Right renal cortex interstitium (tissue), 3 donors: ENCODE measurements at places on chromosomes 6 and 20. TPM values are rescaled to one million over a fixed set of nuclear protein-coding genes. Genes with fewer than 3 reads are reported as not detected.

Gene SNPH
- 3.1 TPM for polyA plus RNA-seq

Gene IRF4
- 0.11 TPM for polyA plus RNA-seq

Gene DLK2
- polyA plus RNA-seq: 0.90 TPM

Gene HLA-DQA1
- 3.3 TPM for polyA plus RNA-seq

Gene SH3BGRL2
- polyA plus RNA-seq: 36.3 TPM

Gene NKAPL
- 2.7 TPM for polyA plus RNA-seq

Gene KCNK16
- not detected for polyA plus RNA-seq

Gene DIDO1
- 58.6 TPM for polyA plus RNA-seq

Gene VSX1
- not detected for polyA plus RNA-seq

DNA sequence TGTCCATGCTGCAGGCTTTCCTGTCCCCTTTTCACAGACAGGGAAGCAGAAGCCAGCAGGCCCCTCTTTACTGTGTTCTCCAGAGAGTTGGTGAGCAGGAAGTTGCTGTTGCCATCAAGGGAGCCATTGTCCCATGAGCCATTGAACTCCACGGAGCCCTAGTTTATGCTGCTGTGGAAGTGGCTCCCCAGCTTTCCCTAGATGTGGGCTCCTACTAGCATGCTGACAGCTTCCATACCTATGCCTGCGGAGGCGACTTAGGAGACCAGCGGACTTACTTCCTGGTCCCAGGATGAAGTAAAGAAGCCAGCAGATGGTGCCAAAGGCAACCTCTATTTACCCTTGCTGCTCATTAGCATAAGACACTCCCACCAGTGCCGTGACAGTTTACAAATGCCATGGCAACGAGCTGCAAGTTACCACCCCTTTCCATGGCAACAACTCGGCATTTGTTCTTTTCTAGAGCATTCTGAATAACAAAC, 30.8 kb upstream of the FKBP1A start:
- DNase-seq: no peak

GRCh38 chr6:44142835-44143234, 15.5 kb downstream of the TMEM63B start:
- no peak for DNase-seq

GRCh38 chr20:11101243-11101642, 427.4 kb upstream of the JAG1 start:
- DNase-seq: no peak

GRCh38 chr6:22765015-22765414, 195.6 kb downstream of the HDGFL1 start:
- no peak for DNase-seq

GRCh38 chr20:17421493-17421892, 109.7 kb downstream of the BFSP1 start:
- DNase-seq: no peak

DNA sequence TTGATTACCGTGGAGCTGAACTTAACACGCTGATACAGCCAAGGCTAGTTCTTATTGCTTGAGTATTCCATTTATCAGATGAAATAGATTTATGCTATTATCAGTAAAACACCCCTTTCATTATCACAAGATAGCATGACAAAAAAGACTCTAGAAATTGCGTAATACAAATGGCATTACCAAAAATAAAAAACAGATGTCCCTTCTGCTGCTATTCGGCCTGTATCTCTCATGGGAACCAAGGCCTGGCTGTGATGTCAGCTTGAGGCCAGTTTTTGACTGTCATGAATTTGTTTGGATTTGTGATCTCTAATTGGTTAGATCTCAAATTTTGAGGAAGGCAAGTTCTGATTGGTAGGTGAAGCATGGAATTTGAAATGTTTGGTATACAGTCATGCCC, 25.2 kb downstream of the MEI4 start:
- no peak for DNase-seq

- DNase-seq: no peak
These were observed 249.6 kb downstream of the TSHZ2 start for GRCh38 chr20:53221731-53222130.

DNA sequence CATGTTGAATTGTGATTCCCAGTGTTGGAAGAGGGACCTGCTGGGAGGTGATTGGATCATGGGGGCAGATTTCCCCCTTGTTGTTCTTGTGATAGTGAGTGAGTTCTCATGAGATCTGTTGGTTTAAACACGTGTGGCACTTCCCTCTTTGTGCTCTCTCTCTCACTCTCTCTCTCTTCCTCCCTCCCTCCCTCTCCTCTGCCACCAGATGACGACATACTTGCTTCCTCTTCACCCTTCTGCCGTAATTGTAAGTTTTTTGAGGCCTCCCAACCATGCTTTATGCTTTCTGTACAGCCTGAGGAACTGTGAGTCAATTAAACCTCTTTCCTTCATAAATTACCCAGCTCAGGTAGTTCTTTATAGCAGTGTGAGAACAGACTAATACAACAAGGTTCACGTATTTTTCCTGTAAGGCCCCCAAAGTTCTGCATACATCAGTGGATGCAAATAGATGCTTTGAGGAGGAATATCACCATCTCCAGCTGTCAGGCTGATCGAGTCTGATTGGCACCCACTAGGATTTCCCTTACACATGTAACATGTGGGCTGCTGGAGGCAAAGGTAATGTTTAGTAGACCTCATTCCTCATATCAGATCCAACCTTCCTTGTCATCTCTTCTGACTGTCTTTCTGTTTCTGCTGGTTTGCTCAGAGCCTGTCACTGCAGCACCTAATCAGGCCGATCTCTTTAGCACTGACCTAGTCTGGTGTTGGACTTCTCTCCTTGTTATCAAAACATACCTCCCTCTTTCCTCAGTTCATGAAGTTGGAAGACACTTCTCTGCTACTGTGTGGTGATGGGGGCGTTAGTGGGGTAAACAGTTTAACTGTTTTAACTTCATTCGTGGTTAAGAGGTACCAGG, 54.3 kb upstream of the BACH2 start:
- DNase-seq: no peak

GRCh38 chr6:156925718-156926607, 148.8 kb downstream of the ARID1B start:
- DNase-seq: no peak

GRCh38 chr6:148348335-148348734, 5.7 kb downstream of the SASH1 start:
- no peak for DNase-seq

GRCh38 chr6:44473393-44474189, 86.1 kb downstream of the CDC5L start:
- DNase-seq: no peak

DNA sequence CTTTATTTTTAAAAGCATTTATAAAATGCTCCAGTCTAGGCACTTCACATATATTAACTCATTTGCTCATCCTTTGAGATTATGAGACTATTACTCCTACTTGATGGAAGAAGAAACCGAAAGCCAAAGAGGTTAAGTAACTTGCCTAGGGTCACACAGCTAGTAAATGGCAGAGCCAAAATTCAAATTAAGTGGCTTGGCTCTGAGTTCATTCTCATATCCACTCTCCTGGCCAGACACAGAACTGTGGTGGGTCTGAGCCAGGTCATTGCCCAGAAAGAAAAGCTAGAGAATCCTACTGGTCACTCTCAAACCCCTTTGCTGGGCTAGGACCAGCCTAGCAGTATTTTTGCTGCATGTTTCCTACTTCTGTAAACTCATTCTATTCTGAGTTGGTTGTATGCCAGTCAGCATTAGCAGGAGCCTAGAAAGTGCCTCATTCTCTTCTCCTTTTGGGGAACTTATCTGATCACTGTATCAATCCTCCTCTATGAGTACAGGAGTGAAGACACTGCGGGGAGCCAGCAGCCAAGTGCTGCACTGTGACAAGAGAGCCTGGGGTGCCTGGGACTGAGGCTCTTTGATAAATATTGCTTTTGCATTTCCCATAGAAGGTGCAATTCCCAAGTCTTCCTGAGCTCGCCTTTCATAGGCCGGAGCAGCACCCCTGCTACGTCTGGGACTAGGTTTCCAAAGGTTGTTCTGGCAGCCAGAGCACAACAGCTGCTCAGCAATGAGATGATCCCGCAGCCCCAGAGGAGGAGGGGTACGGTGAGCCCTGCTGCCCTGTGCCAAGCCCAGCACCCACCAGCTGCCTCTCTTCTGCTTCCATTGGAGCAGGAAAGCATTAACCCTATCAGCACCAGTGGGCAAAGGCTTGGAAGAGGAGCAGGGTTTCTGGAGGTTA, 728.3 kb downstream of the MAFB start:
- no peak for DNase-seq

GRCh38 chr6:93423542-93423941, 4.2 kb upstream of the EPHA7 start:
- DNase-seq: peak; percentile 50

DNA sequence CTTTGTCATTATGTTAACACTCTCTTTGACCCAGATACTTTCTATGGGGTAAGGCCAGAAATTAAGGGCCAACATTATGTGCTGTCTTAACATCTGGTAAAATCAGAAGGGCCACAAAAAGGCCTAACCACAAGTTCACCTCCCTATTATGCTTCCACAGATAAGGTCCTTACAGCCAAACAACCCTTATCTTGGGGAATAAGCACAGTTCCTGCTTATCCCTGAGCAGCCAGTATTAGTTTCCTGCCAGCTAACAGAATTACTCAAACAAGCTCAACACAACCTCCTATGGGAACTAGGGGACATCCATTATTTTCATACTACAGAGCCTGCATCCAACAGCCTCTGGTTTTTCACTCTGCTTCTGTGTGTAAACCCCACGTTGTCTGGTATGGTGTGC, 724.8 kb downstream of the HACE1 start:
- DNase-seq: no peak

GRCh38 chr6:43895656-43896328, 125.8 kb downstream of the VEGFA start:
- DNase-seq: no peak

DNA sequence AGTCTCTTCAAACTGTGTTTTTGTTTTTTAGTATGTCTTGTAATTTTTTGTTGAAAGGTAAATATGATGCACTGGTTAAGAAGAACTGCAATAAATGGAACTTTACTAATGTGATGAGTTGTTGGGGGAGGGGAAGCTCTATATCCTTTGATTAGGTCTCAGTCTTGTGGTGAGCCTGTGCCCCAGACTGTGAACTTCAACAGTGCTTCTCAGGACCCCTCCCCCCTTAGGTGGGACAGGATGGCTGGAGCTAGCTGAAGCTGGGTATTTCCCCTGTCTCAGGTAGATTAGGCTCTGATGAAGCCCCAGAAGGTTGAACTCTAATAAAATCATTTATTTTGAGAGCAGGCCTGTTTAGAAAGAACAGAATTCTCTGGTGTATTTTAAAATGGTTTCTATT, 31.4 kb upstream of the TASP1 start:
- DNase-seq: no peak

GRCh38 chr6:151616091-151616513, 122.3 kb downstream of the CCDC170 start:
- DNase-seq: no peak

- DNase-seq: no peak
These were observed 151.2 kb downstream of the GRM4 start for GRCh38 chr6:33994472-33995308.

DNA sequence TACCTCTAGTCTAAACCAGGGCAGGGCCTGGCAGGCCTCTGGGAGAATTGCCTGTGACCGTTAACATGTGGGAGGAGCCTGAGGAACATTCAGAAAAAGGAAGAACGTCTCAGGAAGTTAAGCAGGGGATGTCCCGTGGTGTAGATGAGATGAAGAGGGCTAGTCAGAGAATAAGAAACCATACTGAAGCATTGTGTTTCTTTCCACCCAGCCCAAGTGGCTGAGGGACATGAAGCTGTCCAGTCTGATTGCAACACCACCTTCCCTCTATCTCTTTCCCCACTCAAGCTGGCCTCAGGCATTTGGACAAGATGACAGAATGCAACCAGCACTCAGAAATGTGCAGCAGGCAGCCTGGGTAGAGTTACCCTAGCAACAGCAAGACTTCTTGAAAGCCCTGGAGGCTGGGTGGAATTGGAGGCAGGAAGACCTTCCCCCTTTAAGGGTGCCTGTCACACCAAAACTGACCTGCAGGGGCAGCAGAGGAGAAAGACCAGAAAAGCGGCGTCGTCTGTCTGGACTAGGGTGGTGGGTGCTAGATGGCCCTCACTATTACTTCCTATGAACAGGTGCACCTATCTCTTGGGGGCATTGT, 186.1 kb downstream of the UNC5CL start:
- DNase-seq: no peak

- no peak for DNase-seq
These were observed 1.3 kb upstream of the DOK5 start for GRCh38 chr20:54474046-54474445.

- DNase-seq: no peak
These were observed 44.8 kb downstream of the ATRN start for GRCh38 chr20:3515379-3516170.

- DNase-seq: no peak
These were observed 69.1 kb downstream of the ELOVL4 start for GRCh38 chr6:79878142-79878748.

- no peak for DNase-seq
These were observed 175.3 kb downstream of the LRFN2 start for GRCh38 chr6:40411881-40412280.

GRCh38 chr6:31567531-31568370, 4.3 kb upstream of the LTA start:
- no peak for DNase-seq

DNA sequence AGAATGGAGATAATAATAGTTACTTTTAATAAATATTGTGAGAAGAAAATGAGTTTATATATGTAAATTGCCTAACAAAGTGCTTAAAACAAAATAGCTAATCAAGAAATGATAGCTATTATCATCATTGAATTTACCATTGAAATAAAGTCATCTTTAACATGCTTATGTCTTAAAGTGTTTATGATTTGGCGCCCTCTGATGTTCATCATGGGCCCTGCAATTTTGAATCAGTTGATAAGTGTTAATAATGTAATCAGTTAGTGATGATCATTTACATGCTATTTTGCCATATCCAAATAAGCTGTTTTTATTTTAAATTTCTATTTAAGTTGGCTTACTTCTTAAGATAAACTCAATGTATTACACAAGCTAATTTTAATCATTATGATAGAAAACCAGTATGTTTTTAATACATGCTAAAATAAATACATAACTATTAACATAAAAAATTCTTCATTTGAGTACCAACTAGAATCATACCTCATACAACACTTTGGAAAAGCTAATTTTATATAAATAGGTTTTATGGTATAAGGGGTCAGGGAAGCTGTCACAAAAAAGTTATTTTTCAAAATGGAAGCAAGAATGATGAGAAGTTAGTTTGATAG, 39.2 kb upstream of the TPD52L1 start:
- DNase-seq: no peak

DNA sequence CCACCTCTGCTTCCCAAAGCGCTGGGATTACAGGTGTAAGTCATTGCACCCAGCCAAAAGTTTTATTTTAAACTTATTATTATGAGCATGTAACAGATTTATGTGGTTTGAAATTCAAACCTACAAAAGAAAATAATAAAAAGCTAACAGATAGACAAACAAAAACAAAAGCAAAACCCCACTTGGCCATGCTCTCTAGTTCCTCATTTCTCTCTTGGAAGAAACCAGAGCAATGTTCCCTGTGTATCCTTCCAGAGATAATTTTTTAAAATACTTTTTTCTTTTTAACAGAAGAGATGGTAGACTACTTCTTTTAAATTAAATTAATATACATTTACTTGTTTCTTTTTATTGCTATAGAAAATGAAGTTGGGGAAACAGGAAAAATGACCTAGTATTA, 28.0 kb upstream of the SLC17A3 start:
- DNase-seq: no peak
